Thoracic aorta (tissue), 2 donors: ENCODE measurements at places on chromosomes 6 and 20. TPM values are rescaled to one million over a fixed set of nuclear protein-coding genes. Genes with fewer than 3 reads are reported as not detected.

Gene SMIM26
- 113 TPM for total RNA-seq

Gene NRM
- 2.3 TPM for total RNA-seq

Gene SLC12A5
- total RNA-seq, result not detected

Gene CDYL
- 22.7 TPM for total RNA-seq

Gene JPH2
- 169 TPM for total RNA-seq

Gene TMEM244
- total RNA-seq, result not detected

Gene TAAR5
- total RNA-seq, result not detected

Gene POU3F2
- total RNA-seq, result not detected

Gene KIAA1755
- total RNA-seq, result 45.4 TPM

Gene HLA-DQA1
- 4.5 TPM for total RNA-seq

Gene BCKDHB
- total RNA-seq, result 14.1 TPM

Gene TRIM31
- total RNA-seq, result not detected

Gene PARD6B
- total RNA-seq, result 10.7 TPM

Gene CYP21A2
- total RNA-seq, result 2.4 TPM

Gene FKBP1C
- not detected for total RNA-seq

GRCh38 chr6:166751051-166751595 lies 124.1 kb upstream of the RPS6KA2 start:
- H3K4me1 ChIP-seq, result no peaks in the 10 kb centered on the region
- no peaks in the 10 kb centered on the region for H3K27me3 ChIP-seq
- DNase-seq, result no peak
- no peaks in the 10 kb centered on the region for H3K36me3 ChIP-seq
- no peak overlapping the region for H3K27ac ChIP-seq

GRCh38 chr6:90860822-90861601 lies 274.1 kb upstream of the MAP3K7 start:
- no peaks in the 10 kb centered on the region for H3K27me3 ChIP-seq
- no peak for DNase-seq
- H3K4me3 ChIP-seq, result no peak overlapping the region
- no peaks in the 10 kb centered on the region for H3K36me3 ChIP-seq
- H3K27ac ChIP-seq, result no peak overlapping the region

GRCh38 chr20:46240065-46240464 lies 68.2 kb downstream of the CDH22 start:
- no peaks in the 10 kb centered on the region for H3K4me1 ChIP-seq
- H3K27me3 ChIP-seq, result no peaks in the 10 kb centered on the region
- no peak for DNase-seq
- H3K27ac ChIP-seq, result no peak overlapping the region
- no peaks in the 10 kb centered on the region for H3K36me3 ChIP-seq

DNA sequence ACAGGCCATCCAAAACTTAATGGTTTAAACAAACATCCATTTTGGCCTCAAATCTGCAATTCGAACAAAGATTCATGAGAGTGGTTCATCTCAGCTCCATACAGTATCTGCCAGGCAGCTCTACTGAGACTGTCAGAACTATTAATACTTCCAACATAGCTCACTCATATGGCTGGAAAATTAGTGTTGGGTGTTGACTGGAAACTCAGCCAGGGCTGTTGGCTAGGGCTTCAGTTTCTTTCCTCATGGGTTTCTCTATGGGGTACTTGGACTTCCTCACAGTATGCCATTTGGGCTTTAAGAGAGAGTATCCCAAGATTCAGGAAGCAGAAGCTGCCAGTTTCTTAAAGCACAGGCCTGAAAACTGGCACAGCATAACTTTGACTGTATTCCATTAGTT lies 240.3 kb downstream of the TPBG start:
- H3K27me3 ChIP-seq, result no peaks in the 10 kb centered on the region
- H3K4me1 ChIP-seq, result no peaks in the 10 kb centered on the region

- peak overlapping the region; percentile 60 for H3K27ac ChIP-seq
- H3K27me3 ChIP-seq, result no peaks in the 10 kb centered on the region
- H3K4me1 ChIP-seq, result peaks cover 17% of the 10 kb centered on the region
- no peak for DNase-seq
Measured at GRCh38 chr6:121503589-121503991, 68.1 kb downstream of the GJA1 start.

DNA sequence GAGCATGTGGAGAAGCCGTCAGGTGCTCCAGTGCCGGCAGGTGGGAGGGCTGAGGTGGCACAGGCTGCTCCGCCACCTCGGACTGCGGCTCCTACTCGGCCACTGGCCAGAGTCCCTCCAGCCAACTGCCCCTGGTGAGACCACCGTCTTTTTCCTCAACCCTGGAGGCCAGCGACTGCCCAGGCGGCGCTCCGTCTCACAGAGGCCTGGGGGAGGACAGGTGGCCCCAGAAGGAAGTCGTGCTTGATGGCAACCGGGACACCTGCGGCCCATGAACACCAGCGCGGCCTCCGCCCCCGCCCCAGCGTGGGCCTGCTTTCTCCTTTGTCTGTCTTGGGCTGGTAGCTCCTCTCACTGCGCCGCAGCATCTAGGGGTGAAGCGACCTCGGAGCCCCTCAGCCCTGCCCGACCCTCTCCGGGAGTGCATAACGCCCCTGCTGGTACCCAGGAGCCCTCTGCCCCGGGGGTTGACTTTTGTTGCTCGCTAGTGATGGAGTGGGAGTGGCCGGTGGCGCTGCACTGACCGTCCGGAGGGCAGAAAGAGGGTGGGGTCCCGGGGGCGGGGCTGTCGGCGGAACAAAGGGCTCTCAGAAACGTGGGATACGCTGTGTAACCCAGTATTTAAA lies 706 bp upstream of the TUBB2B start:
- H3K27me3 ChIP-seq, result peaks cover 33% of the 10 kb centered on the region
- peaks cover 57% of the 10 kb centered on the region for H3K4me1 ChIP-seq
- H3K27ac ChIP-seq, result no peak overlapping the region
- H3K4me3 ChIP-seq, result peak overlapping the region; percentile 67
- DNase-seq, result no peak

GRCh38 chr20:57503035-57503658 lies 21.8 kb downstream of the CTCFL start:
- H3K36me3 ChIP-seq, result no peaks in the 10 kb centered on the region
- no peak overlapping the region for H3K27ac ChIP-seq
- no peaks in the 10 kb centered on the region for H3K27me3 ChIP-seq
- H3K4me3 ChIP-seq, result no peak overlapping the region
- no peak for DNase-seq
- no peaks in the 10 kb centered on the region for H3K4me1 ChIP-seq

DNA sequence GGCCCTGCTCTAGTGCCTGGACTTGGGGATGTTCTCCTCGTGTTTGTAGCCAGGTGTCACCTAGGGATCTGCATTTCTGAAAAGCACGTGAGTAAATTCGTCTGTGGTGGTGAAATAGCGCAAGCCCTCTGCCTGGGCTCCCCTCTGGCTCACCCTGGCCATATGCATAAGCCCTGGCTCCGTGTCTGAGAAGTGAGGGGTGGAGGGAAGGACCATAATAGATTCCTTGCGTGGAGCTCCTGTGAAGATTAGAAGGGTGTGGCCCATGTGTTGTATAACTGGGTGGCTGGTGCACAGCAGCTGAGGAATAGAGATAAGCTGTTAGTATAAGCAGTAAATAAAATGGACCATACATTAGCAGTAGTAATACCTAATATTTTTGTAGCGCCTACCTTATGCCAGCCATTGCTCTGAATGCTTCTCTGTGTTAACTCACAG lies 4.8 kb downstream of the BCAS1 start:
- H3K27me3 ChIP-seq, result no peaks in the 10 kb centered on the region
- no peak for DNase-seq
- no peak overlapping the region for H3K4me3 ChIP-seq
- no peaks in the 10 kb centered on the region for H3K36me3 ChIP-seq
- no peak overlapping the region for H3K27ac ChIP-seq

- H3K4me3 ChIP-seq, result no peak overlapping the region
- H3K27me3 ChIP-seq, result no peaks in the 10 kb centered on the region
- no peaks in the 10 kb centered on the region for H3K4me1 ChIP-seq
- no peaks in the 10 kb centered on the region for H3K36me3 ChIP-seq
Measured at GRCh38 chr6:149231778-149232177, 85.7 kb upstream of the TAB2 start.

GRCh38 chr20:50721881-50722281 lies 9.5 kb upstream of the PARD6B start:
- peak; percentile 62 for DNase-seq
- no peaks in the 10 kb centered on the region for H3K36me3 ChIP-seq
- no peaks in the 10 kb centered on the region for H3K27me3 ChIP-seq
- H3K4me3 ChIP-seq, result no peak overlapping the region

GRCh38 chr6:169225131-169225576 lies 28.5 kb downstream of the THBS2 start:
- H3K27ac ChIP-seq, result peak overlapping the region; percentile 78
- no peak for DNase-seq
- no peaks in the 10 kb centered on the region for H3K27me3 ChIP-seq
- peaks cover 32% of the 10 kb centered on the region for H3K4me1 ChIP-seq

- no peaks in the 10 kb centered on the region for H3K36me3 ChIP-seq
- H3K4me3 ChIP-seq, result no peak overlapping the region
- H3K27ac ChIP-seq, result no peak overlapping the region
- no peaks in the 10 kb centered on the region for H3K4me1 ChIP-seq
- H3K27me3 ChIP-seq, result no peaks in the 10 kb centered on the region
Measured at GRCh38 chr6:20702366-20702765, 168.1 kb downstream of the CDKAL1 start.

GRCh38 chr6:159107451-159108260 lies 61.5 kb upstream of the FNDC1 start:
- no peaks in the 10 kb centered on the region for H3K27me3 ChIP-seq
- H3K4me3 ChIP-seq, result peak overlapping the region; percentile 18
- no peaks in the 10 kb centered on the region for H3K4me1 ChIP-seq
- H3K27ac ChIP-seq, result no peak overlapping the region
- no peak for DNase-seq

GRCh38 chr6:143539106-143539505 lies 27.6 kb upstream of the FUCA2 start:
- peaks cover 11% of the 10 kb centered on the region for H3K4me1 ChIP-seq
- H3K4me3 ChIP-seq, result no peak overlapping the region
- no peak for DNase-seq
- H3K27ac ChIP-seq, result no peak overlapping the region
- H3K36me3 ChIP-seq, result no peaks in the 10 kb centered on the region

DNA sequence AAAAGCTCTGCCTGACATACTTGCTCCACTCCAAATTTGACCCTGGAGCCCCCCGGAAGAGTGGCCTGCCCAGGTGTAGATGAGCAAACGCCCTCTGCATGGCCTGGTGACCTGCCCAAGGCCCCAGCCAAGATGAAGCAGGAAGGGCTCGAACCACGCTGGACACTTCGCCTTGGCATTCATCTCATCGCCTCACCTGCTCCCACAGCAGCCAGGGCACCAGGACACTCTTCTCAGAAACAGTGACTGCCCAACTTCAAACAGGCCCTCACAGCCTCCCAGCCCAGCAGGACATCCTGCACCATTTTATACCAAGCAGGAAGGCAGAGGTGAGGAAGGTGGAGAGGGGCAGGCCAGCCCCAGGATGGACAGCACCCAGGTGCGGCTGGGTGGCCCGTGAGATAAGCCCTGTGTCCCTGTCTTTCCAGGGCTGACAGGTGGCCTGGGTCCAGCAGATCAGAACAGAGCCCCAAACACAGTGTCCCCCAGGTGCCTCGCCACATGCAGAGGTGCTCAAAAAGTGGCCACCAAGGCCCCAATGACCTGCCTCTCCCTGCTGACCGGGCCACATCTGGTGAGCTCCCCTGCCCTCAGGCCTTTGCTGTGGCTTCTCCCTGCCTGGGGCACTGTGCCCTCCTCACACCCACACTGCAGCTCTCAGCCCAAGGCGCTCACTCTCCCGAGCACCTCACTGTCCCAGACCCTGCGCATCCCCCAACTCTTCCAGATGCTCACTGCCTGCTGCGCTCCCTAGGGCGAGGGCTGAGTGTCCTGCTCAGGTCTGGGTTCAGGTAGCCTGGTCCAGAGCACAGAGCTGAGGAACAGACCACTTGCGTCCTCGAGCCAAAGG lies 7.2 kb downstream of the ACSS1 start:
- H3K36me3 ChIP-seq, result peaks cover 9% of the 10 kb centered on the region
- H3K4me3 ChIP-seq, result no peak overlapping the region
- peak overlapping the region; percentile 79 for H3K27ac ChIP-seq
- no peaks in the 10 kb centered on the region for H3K27me3 ChIP-seq

DNA sequence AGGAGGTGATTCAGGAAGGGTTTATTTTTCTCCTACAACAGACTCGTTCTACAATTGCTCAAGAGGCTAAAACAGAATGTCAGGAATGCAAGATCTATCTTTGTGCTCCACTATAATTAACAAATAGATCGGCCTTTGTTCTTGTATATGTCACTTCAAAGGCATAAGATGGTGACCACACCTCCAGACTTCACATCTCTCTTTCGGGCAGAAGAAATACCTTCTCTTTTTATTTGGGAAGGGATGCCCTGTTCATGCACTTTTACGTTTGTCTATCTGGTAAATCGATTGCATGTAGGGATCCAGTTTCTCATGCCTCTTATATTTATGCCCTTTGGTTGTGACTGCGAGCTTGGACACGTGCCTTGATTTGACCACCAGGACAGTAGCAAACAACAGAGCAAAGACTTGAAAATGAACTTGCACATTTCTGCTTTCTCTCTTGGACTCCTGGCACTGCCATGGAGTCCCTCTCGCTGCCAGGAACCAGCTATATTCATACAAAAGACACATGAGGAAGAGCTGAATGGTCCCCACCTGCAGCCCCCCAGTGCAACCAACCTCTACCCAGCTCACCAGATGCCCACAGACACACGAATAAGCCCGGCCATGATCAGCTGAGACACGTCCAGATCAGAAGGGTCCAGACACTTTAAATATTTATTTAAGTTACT lies 219.8 kb upstream of the STXBP5 start:
- H3K27ac ChIP-seq, result no peak overlapping the region
- H3K27me3 ChIP-seq, result no peaks in the 10 kb centered on the region
- DNase-seq, result no peak
- no peaks in the 10 kb centered on the region for H3K36me3 ChIP-seq

- peak overlapping the region; percentile 78 for H3K4me3 ChIP-seq
- H3K4me1 ChIP-seq, result peaks cover 9% of the 10 kb centered on the region
- no peak for DNase-seq
- no peaks in the 10 kb centered on the region for H3K36me3 ChIP-seq
- no peaks in the 10 kb centered on the region for H3K27me3 ChIP-seq
- H3K27ac ChIP-seq, result peak overlapping the region; percentile 98
Measured at GRCh38 chr6:26053992-26054780, 33.0 kb upstream of the HFE start.

DNA sequence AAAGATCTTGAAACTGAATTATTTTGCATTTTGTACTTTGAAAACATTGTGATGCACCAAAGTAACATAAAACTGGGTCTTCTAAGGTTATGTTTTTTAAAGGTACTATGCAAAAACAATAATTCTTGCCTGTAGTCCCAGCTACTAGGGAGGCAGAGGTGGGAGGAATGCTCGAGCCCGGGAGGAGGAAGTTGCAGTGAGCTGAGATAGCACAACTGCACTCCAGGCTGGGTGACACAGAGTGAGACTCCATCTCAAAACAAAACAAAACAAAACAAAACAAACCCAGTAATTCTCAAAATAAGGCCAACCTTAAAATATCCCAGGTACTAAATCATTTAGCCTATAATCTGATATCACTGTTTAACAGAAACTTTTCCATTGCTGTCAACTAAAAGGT lies 269.6 kb downstream of the KHDC1L start:
- no peaks in the 10 kb centered on the region for H3K36me3 ChIP-seq
- peaks cover 14% of the 10 kb centered on the region for H3K4me1 ChIP-seq
- H3K27me3 ChIP-seq, result no peaks in the 10 kb centered on the region
- no peak overlapping the region for H3K4me3 ChIP-seq
- no peak for DNase-seq
- H3K27ac ChIP-seq, result no peak overlapping the region

- H3K4me1 ChIP-seq, result no peaks in the 10 kb centered on the region
- H3K27ac ChIP-seq, result no peak overlapping the region
- no peaks in the 10 kb centered on the region for H3K27me3 ChIP-seq
- H3K4me3 ChIP-seq, result no peak overlapping the region
- no peak for DNase-seq
- H3K36me3 ChIP-seq, result no peaks in the 10 kb centered on the region
Measured at GRCh38 chr6:143323729-143324470, 126.6 kb downstream of the ADAT2 start.
